ENCODE measurements at places on chromosomes 5 and 9.

DNA sequence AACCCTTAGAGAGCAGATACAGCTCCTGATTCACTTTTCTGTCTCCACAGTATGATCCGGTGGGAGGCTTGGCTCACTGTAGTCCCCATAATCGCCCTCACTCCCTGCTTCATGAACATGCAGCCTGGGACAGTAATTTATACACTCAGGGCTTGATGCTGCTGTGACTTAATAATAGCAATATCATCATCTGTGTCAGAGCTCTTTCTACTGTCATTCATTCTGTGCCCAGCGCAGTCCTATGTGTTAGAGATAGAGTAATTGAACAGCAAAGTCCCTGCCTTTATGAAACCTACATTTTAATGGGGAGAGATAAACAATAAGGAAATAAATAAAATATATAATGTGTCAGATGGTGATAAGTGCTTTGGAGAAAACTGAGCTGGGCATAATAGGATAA, 2.8 kb upstream of the HEMGN start:
- no peak for DNase-seq

- no peak for DNase-seq
Observed at GRCh38 chr9:37917313-37917731, 13.4 kb upstream of the SLC25A51 start.

DNA sequence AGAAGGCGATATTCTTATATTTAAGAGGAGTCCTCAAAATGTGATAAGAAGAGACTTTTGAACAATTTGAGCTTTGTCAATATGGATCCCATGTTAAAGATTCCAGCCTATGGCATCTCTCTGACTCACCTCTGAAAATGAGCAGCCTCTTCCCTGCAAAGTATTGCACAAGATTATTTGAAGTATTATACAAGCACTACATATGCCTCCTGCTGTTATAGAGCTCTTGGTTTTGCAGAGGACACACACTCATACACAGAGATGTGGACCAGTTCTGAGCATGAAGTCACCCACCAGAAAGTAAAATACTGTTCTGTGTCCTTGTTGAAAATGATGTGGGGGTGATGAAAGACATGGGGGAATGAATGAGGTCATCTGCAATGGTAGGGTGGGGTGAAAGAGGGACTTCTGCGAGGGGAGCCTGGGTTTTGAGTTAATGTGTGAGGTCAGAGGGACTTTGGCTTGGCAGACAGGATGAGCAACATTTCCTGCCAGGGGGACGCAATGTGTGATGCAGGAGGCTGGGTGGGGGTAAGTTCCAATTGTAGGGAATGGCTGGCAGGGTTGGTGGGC, 25.8 kb downstream of the FBXL7 start:
- DNase-seq = no peak

DNA sequence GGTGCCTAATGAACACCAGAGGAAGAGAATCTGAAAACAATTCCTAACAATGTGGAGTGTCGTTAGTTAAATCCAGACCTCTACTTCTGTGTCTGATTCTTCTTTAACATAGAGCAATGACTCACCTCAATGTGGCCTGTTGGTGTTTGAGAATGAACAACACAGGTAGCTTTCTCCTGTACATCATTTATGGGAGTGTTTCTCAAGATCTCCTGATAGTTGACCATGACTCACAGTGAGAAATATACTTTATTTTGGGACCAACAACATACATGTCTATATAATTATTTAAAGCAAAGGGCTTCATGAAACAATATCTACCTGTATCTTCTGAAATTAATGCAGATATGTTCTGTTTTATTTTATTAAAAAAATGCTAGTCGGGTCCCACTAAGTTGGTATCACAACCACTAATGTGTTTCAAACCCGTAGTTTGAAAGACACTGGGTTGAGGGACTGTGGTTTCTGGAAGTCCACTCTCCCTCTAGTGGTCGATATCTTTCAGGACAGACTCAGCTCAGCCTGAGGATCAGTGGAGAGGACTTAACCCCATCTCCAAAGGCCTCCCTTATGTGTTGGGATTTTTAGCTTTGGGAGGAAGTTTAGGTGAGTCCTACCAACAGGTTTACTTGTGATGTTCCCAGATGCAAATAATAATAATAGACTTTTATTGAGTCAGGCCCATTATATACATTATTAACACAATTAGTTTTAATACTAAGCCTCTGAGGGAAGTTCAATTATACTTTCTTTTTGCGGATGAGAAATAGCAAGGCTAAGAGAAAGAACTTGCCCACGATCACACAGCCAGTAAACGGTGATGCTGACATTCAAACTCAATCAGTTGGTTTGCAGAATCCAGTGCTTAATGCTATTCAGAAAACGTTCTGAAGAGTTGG, 70.0 kb upstream of the KLF9 start:
- DNase-seq = peak; percentile 81

GRCh38 chr5:100818340-100818739, 84.7 kb downstream of the ST8SIA4 start:
- DNase-seq = no peak

DNA sequence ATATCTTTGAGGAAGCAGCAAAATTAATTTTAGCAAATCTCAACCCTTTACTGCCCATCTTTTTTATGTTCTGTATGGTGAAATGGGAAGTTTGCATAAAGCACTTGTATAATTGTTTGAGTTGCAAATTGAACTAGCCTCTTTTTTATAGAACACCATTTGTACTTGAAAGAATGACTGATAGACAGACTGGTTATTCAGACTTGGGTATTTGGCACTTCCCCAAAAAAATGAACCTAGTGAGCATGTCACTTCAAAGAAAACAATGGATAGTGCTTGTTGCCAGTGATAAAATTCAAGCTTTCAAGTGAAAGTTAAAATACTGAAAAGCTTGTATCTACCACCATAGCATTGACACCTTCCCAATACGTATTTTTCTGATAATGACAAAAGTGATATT, 115.8 kb downstream of the ERCC6L2 start:
- DNase-seq = no peak

- DNase-seq = no peak
Observed at GRCh38 chr5:129073111-129073510, 21.4 kb upstream of the ISOC1 start.

DNA sequence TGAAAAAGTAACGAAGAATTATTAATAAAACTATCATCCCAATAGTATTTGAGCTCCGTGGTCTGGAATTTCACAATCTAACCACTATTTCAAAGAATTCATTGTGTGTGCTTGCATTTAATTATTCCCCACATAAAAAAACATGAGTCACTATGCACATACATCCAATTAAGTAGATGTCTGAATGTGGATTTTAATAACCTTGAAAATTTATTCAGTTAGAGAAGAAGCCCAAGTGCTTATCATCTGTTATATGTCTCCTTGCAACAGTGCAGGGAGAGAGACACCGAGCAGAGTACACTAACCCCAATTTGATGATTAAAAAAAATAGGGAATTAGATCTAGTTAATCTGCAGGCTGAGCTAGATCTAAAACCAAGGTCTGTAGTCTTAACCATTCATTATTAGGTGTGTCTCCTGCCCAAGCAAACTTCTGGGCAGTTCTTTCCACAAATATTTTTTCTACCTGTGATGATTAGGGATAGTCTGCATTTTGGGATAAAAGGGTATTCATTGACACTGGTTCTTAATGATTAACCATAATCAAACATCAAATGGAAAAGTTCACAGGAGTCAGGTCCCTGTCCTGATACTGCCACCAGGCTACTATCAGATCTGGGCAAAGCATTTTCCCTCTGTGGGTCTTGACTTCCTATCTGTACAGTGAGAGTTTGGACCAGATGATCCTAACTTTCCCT, 164.2 kb downstream of the GRIA1 start:
- DNase-seq = no peak

- no peak for DNase-seq
Observed at GRCh38 chr9:129128689-129129088, 17.5 kb downstream of the PTPA start.

- DNase-seq = no peak
Observed at GRCh38 chr9:113532809-113533190, 69.3 kb downstream of the RGS3 start.

GRCh38 chr5:40001796-40002195, 577.0 kb upstream of the DAB2 start:
- no peak for DNase-seq

DNA sequence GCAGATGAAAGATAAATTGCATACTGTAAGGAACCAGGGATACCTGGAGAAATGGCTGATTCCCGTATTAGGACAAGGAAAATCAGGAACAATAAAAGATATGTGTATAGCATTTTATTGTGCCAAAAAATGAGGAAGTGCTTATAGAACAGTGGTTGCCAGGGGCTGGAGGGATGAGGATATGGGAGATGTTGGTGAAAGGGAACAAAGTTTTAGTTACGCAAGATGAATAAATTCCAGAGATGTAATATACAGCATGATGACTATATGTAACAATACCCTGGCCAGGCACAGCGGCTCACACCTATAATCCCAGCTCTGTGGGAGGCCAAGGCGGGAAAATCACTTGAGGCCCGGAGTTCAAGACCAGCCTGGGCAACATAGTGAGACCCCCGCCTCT, 101.8 kb downstream of the CDK5RAP2 start:
- DNase-seq = no peak

DNA sequence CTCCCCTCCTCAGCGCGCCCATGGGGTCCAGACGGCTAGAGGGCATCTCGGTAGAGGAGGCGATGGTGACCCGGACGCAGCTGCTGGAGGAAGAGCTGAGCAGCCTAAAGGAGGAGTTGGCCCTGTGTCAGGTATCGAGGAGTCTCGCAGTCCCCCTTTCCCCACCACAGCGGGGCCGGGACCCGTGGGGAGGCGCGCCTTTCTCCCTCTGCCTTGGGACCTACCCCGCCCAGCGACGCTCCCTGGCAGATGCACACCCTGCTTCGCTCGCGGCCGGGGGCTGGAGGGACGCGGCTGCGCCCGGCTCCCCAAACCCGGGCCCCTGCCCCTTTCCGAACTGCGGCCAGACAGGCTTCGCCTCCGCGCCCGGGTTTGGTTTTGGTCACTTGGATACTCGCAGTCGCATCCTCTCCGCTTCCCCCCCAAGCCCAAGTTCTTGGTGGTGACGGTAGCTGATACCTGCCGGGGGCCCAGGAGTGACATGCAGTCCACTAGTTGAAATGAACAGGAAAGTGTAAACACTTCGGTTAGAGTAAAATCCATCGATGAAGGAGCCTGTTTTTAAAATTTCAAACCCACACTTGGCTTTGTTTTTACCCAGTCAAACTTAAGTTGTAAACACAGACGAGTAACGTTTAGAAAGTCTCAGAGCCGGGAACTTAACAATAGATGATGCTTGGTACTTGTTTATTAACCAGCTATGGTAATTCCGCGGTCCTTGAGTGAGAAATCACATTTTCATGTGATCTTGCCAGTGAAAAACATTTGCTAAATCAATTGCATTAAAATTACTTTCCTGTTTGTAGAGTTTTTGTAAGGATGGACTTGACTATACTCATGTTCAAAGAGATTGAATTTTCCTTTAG, 688 bp downstream of the CNTLN start:
- DNase-seq = peak; percentile 65

- no peak for DNase-seq
Observed at GRCh38 chr5:169964246-169964645, 16.0 kb downstream of the INSYN2B start.

- DNase-seq = no peak
Observed at GRCh38 chr9:94610181-94610606, 16.6 kb upstream of the FBP2 start.

GRCh38 chr9:131013771-131014676, 5.0 kb downstream of the LAMC3 start:
- DNase-seq = no peak

DNA sequence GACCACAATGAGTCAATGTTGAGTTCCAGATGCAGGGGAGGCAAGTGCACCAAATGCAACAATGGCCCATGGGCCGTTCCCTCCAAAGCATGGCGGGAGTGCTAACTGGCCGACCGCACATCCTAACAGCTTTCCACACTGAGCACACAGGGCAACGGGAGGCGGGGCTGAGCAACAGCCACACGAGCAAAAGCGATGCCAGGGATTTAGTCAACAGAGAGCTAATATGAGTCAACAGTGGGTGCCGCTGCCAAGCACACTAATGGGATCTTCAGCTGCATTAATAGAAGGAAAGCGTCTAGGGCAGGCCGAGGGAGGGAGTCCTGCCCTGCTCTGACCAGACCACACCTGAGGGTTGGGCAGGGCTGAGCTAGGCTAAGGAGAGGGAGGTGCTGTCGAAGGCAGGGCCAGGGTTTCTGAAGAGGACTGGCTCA, 4.6 kb downstream of the EPB41L4B start:
- DNase-seq = peak; percentile 62

- peak; percentile 40 for DNase-seq
Observed at GRCh38 chr9:136578915-136579649, 33.2 kb upstream of the NOTCH1 start.

GRCh38 chr9:107174441-107174840, 108.6 kb upstream of the RAD23B start:
- no peak for DNase-seq

DNA sequence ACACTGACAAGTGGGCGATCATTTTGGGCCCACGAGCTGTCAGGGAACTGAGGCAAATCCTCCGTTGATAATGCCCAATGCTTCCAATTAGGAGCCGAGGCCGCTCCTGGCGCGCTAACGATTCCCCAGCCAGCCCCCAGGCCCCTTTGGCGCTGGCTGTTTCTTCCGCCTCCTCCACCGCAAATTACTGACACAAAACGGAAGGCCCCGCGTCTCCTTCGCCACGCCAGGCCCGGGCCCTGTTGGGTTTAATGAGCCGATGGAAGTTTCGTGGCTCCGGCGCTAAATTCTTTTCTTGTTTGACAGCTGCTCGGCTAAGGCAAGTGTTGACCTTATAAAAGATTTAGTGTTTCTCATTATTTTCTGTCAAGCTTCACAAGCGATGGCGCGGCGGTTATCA, 25.7 kb upstream of the BARHL1 start:
- DNase-seq = no peak

DNA sequence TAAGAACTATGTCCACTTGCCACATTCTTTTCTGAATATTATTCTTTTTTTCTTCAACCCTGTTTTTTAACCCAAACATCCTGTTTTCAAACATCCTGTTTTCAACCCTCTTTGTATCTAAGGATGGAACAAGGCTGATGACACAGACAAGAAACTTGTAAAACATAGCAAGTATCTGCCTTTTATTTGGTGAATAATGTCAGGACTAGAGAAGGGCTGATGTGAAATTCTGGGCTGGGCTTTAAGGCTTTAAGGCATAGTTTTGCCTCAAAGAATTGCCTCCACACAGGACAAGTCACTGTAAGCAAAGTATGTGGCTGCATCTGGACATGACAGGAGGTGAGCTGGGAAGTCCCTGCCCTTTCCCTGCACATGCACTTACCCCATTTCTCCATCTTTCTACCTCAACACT, 42.5 kb upstream of the RIC1 start:
- no peak for DNase-seq

DNA sequence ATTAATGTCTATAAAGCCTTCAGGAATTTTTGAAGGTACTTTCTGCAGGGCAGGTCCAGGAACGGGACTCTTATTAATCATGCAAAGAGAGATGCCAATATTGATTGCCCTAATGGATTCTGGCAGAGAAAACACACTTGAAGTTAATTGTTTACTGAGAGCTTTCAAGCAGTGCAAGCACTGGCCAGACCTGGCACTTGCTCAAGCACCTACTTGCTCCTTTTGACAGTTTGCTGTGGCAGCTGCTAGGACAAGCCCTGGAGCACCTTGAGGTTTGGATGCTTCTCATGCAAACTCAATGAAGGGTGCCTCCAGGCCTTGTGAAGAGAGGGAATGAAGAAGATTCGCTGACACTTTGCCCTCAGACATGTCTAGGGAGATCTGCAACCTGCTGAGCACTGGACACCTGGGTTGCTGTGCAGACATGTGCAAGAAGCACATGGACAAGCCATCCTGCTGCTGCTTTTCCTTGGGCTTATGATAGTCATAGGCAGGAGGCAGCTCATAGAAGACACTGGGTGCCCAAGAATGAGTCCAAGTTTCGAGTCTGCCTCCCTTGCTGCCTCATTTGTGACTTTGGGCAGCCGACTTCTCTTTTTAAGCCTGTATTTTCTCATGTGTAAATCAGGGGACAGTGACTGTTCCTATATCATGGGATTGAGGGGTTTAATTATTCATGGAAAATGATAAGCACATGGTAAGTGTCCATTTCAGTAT, 88.8 kb upstream of the EQTN start:
- DNase-seq = no peak

Measured in iPS-NIHi11 (cell line).